ENCODE measurements at places on chromosomes 6 and 20.

- no peak for DNase-seq
These were observed 271.9 kb upstream of the OPRM1 start for GRCh38 chr6:153767127-153767526.

DNA sequence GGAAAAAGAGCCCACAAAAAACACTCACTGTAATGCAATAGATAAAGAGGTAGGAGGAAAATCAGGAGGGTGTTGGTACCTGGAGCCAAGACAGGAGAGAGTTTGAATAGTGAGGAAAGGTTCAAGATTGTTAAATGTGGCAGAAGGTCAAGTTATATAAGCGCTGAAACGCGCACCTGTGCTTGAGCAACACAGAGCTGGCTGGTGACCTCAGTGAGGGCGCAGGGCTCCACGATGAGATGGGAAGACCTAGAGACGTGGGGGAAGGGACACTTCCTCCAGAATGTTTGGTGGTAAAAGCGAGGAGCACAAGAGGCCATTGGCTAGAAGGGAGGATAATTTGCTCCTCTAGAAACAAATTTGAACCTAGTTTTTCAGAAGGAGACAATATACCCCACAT is 4.2 kb upstream of the PPP1R14C start:
- no peak for DNase-seq

DNA sequence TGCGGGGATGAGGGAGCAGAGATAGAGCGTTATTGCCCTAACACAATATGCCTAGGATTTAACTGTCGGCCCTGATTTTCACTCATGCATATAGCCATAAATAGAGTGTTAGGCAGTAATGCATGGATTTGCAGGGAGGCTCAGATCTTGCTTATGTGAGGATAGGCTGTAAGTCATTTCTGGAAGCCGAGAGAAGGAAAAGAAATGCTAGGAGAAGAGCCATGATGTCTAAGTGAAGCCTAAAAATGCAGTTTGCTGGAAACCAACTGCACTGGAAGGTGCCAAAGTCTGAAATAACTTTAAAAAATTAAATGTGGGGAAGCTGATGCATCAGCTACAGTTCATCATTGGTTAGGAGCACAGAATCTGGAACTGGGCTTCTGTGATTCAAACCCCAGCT is 54.3 kb downstream of the ADTRP start:
- DNase-seq: no peak

DNA sequence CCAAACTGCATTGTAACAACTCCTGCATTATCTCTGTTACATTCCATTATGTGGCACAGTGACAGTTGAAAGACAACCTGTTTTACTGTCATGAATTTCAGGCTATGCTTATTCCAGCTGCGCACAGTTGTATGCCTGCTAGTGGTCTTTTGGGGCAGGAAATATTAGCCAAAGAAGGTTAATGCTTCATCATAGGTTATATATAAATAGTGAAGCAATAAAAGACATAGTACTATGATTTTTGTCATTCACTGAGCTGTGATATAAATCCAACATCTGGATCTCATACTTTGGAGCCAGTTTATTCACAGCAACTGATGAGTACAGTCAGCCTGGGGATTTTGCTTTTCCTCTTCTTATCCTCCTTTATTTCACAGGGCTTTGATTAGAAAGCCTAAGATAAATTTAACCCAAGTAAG is 55.6 kb downstream of the FILIP1 start:
- no peak for DNase-seq

DNA sequence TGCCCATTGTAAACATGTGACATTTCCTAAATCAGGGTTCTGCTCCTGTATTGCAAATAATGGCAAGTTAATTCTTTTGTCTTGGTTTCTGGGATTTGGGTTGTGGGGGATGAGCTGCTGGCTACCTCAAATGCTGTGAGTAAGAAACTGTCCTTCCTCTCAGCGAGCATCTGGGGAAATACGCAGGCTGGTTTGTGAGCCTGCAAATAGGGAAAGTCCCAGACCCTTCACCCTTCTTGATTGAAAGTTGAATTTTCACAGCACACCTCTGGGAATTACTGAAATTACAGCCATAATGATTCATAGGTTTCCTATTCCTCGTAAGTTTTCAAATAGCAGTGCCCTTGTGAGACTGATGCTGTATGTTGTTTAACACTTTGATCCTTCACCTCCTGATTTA is 138.1 kb downstream of the TBXT start:
- no peak for DNase-seq

- DNase-seq: no peak
These were observed 140.4 kb downstream of the HDGFL1 start for GRCh38 chr6:22709803-22710202.

GRCh38 chr20:46188866-46189541 is 70.9 kb downstream of the CD40 start:
- DNase-seq: no peak

- no peak for DNase-seq
These were observed 24.8 kb downstream of the ZNF311 start for GRCh38 chr6:28980137-28980851.

DNA sequence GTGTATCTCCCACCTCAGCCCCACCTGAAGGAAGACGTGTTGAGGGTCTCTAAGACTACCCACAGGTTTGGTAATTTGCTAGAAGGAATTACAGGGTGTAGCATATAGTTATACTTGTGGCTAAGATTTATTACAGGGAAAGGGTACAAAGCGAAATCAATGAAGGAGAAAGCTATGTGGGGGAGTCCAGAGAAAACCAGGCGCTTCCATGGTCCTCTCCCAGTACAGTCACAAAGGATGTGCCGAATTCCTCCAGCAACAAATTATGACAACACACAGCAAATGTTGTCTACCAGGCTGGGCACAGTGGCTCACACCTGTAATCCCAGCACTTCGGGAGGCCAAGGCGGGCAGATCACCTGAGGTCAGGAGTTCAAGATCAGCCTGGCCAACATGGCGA is 64.1 kb upstream of the TGM3 start:
- DNase-seq: no peak

- no peak for DNase-seq
These were observed 25.0 kb downstream of the ARMC2 start for GRCh38 chr6:108873251-108873650.

- no peak for DNase-seq
These were observed 79.9 kb downstream of the ATXN1 start for GRCh38 chr6:16681260-16681873.

GRCh38 chr6:56999049-56999448 is 44.1 kb downstream of the BEND6 start:
- no peak for DNase-seq

GRCh38 chr6:47235964-47236760 is 73.5 kb downstream of the TNFRSF21 start:
- DNase-seq: peak; percentile 40

GRCh38 chr6:36098920-36099647 is 31.2 kb upstream of the MAPK13 start:
- no peak for DNase-seq

DNA sequence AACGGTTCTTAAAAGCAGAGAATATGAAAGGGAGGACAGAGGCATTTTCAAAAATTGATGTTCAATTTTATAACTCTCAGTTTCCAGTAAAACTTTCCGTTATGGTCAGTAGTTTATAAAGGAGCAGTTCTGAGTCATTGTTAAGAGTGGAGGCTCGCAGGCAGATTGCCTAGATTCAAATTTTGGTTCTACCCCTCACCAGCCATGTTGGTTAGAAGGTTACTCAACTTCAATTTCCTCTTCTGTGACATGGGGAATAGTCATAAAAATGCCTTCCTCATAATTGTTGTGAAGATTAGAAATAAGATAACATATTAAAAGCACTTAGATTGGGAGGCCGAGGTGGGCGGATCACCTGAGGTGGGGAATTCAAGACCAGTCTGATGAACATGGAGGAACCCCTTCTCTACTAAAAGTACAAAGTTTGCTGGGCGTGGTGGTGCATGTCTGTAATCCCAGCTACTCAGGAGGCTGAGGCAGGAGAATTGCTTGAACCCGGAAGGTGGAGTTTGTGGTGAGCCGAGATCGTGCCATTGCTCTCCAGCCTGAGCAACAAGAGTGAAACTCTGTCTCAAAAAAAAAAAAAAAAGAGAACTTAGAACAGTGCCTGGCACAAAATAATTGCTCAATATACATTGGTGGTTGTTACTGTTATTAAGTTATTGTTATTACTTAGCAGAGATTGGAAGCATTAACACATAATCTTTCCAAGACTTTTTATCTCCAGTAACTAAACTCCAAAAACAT is 348.9 kb downstream of the NRN1 start:
- DNase-seq: no peak

GRCh38 chr6:160891690-160892089 is 99.9 kb upstream of the MAP3K4 start:
- no peak for DNase-seq

DNA sequence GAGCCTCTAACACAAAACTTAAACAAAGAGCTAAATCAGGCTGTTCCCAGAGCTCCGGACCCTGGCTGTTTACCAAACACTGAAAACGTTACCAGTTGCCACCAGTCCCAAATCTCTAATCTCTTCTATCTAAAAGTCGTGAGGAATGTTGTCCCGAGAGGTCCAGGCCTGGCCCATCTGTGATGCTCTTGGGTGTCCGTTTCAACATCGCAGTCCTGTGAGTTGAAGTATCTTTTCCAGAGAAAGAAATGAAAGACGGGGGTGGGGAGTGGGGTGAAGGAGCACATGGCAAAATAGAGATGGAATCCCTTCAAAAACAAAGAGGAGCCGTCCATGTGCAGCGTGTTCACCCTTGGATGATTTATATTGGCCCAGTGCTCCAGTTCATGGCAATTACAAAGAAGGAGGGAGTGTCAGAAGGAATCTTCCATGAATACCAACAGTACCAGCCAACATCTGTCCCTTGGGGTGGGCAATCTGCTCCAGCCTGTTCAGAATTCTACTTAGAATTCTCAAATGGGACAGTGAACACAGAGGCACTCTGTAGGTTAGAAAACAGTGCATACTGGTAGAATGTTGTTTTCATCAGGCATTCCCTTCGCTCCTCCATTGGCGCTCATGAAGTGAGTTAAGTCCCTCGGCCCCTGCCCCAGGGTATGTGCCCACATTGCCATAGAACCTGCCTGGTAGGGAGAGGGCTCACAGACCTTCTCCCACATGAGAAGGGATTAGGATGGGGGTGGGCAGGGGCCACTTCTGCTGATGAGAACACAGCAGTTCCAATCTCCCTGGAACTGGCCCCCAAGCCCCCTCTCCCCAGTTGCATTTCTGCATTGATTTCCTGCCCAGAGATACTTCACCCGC is 112.1 kb downstream of the LY86 start:
- DNase-seq: no peak

- DNase-seq: no peak
These were observed 57.8 kb upstream of the RREB1 start for GRCh38 chr6:7050004-7050403.

DNA sequence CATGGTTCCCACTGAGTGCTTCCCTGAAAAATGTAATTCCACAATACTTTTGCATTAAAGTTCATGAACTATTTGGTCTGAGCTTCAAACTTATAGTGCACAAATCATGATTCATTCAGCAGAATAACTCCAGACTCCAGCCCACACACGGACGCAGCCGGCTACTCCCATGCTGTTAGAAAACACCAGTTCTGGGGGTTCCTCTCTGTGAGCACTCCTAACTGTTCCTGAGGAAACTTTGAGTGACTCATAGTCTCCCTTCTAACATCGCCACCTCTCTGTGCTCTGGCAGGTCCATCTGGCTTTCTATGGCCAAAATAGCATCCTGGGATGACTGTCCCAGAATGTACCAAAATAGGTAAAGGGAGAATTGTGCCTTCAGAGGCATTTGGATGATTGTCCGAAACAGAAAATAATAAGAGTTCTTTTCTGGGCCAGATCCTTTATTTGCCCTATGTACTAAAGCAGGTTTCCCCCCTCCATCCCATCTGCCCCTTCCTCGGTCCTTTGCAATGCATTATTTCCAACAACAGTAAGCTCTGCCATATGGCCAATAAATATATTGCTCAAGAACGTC is 32.3 kb upstream of the LY86 start:
- DNase-seq: no peak

DNA sequence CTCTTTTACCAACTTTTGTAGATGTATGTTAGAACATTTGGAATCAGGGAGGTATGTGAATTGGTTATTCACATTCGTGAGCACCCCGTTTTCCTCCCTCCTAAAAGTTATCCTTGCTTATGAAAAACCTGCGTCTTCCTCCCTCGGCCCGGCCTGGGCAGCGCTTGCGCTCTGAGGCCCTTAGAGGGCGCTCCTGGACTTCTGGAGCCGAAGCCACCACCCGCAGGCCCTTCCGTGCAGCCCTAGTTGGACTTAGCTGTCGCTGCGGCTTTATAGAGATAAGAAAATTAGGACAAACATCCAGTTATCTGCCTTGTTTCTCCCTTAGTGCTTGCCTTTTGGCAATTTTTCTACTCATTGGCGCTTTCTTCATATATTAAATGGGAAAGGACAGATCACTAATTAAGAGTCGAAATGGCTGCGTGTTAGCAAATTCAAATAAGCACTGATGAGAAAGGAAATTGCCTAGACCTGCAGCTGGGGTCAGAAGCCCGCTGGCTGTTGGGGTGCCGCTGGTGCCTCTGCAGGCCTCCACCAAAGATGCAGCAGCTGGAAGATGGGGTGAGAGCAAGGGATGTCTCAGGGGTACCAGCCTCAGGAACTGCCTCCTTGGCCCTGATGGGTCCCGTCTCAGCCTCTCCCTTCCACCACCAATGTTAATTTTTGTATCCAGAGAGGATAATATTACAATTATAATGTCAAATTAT is 5.2 kb downstream of the FNDC1 start:
- no peak for DNase-seq

DNA sequence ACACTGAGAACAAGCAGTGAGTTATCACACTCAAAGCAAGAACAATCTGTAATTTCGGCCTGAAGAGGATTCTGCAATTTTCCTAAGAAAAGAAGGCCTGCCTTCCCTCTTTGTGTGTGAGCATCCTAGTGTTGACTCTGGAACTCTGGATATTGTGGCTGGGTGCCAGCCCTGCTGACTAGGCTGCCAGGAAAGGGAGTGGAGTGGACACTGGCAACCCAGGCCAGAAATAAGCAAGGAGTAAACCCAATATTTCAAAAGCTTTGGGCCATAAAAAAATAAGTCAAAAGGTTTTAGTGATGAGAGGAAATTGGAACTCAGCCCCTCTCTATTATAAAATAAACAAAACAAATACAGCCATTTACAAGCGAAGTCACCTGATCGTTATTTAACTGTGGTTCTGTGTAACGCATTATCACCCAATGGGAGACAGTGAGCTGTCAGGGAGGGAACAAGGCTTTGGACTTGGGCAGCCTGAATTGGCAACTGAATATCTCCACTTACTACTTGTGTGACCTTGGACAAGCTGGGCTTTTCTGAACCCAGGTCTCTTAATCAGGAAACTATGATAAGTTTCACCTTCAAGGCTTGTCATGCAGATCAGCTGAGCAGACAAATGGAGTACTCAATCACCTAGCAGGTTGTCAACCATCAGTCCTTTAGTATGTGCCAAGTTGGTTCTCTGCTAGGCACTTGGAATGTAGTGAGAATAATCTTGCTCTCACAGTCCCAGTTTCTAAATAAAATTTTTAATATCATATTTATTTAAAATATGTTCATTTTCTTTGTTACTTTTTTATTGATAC is 196.2 kb downstream of the PAX1 start:
- DNase-seq: no peak

- DNase-seq: no peak
These were observed 27.8 kb downstream of the ELOVL5 start for GRCh38 chr6:53320964-53321363.
